ENCODE measurements at places on chromosomes 4 and X.

DNA sequence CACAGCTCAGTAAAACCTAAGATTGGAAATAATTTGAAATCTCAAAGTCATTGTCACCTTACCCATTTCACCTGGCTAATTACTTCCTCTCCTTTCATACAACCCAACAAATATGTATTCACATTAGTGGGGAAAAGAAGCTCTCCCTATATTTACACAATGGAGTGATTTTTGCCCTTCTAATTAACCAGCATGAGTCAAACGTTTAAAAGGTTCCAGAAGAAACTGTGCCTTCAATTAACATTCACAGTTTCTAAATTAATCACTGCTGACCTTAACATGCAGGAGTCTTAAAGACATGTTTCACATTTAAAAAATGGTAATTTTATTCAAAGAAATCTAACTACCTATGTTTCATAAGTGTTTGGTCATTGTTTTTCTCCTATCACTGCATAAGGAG, 254.6 kb downstream of the CBLL2 start:
- DNase-seq = no peak

DNA sequence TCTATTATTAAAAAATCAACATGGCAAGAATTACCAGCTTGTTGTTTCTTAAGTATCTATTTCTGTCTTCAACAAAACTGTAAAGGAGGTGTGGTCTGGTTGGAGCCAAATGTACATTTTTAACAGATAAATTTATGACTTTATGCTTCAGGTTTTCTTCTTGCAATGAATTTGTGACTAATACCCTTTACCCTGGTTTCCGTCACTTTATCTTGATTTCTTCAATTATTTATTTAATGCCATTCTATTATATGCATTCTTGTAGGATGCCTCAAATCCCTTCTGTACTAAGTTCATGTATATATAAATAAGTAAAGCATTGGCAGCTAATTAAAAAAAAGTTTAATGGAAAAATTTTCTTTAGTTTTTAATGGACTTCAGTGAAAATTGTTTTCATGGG, 41.5 kb upstream of the ANXA3 start:
- DNase-seq = no peak

DNA sequence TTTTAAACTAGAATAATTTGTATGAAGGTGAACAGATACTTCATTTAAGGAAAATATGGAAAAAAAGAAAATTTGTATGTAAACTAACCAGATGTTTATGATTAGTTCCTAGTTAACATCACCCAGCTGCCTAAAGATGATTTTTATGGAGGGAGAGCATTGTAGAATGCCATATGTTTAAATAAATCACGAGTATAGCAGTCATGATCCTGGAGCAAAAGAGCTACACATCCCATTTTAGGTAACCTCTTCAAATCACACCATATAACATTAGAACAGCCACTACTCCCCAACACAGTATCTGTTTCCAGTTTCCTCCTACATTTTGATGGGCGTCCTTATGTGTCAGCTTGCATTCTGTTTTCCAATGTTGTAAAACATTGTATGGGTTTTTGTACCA, 571.9 kb upstream of the FAM241A start:
- DNase-seq = no peak

DNA sequence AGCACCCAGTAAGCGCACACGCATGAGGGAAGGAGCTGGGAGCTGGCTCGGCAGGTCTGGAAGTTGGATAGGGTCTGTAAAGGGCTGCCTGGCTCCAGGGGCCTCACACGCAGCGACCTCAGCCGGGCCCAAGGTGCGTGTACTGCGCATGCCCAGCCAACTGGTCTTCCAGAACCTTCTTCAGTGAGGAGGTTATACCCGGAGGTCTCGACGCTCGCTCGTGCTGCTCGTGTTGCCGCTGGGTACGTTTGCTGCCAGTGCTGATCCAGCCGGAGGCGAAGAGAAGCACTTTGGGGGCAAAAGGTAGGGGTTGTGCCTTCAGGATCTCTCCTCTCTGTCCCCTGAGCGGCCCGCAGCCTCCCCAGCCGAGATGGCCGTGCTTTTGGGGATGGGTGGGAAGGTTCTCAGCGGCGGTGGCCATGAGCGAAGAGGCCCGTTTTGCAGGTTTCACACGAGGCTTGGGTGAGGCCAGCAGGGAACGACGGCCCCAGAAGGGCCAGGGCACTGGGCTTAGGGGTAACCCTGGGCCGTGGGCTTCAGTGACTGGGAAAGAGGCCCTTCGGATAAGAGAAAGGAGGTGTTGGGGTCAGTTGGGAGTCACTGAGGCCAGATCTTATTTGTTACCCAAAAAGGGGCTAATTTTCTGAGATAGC, 3.8 kb upstream of the CXCL9 start:
- DNase-seq = no peak

GRCh38 chr4:183343730-183344129, 21.5 kb upstream of the CLDN24 start:
- no peak for DNase-seq

GRCh38 chr4:34170946-34171345, 2073.4 kb downstream of the ARAP2 start:
- DNase-seq = no peak

- peak; percentile 57 for DNase-seq
These were observed at the start of gene STOX2 for GRCh38 chr4:183905081-183905592. TSS of gene STOX2 (plus strand) at chr4:183905307. CDS start at chr4:183906791, 1,484 bp downstream.

- DNase-seq = no peak
These were observed 360.7 kb downstream of the TEX13C start for GRCh38 chrX:125680366-125680765.

- DNase-seq = no peak
These were observed 22.1 kb downstream of the TMEM154 start for GRCh38 chr4:152657657-152658056.

DNA sequence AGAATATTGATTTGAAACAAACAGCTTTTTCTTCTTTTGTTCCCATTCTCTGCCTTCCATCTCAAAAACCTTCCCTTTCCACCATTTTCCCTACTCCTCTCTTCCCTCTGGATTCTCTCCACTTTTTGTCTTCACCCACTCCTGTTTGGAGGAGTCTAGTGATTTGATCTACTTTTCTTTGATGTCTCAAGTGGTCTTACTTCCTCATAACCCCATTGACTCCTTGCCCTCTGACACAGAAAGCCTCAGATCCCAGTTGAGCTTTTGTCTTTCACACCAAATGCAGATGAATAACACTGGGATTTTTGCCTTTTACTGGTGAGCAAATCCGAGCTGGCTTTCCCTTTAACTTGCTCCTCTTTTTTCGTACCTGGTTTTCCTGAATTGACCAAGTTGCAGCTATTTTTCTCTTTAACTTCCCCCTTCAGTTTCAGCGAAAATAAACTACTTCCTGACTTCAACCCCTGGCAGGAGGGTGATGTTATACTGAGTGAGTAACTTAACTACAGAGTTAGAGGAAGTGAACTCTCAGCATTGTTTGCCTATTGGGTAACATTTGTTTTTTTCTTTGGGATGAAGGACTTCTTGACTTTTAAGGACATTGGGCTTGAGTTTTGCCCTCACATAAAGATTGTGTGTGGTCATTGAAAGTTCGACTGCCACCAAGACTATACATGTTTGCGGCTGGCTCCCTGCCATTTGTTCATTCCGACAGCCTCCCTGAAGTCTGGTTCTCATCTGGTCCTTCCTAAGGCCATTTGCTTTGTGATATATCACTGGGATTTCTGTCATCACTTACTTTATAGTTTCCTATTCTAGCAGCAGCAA, 392.8 kb upstream of the NR3C2 start:
- no peak for DNase-seq

GRCh38 chrX:103783971-103784370, 7.3 kb downstream of the PLP1 start:
- DNase-seq = no peak

DNA sequence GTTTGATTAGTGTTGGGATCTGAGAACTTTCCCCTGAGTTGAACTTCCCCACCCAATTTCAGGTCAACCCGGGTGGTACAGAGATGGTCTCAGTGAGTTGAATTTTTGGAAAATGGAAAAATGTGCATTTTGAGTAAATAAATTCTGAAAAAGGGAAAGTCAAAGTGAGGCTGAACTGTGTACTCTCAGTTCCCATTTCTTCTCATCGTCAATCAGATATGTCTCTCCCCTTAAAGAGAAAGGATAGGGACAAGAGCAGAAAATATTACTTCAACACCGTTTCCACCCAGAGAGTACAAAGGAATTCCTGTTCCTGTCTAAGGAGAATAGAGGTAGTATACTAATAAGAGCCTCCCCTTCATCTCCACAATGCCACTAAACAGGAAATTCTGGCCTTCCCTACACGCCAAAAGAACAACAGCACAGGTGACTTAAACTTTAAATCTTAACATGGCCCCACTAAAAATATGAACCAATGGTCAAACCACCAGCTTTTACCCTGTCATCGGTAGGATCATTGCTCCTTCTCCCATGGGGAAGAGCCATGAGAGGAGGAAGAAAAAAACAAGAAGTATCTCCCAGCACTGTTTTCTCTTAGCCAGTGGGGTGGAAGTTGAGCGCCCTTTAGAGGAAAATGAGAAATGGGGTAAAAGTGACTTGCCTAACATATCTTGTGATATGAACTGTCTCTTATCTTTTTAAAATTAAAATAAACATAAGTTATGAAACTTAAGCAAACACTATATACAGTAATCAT, 30.3 kb downstream of the BMP3 start:
- DNase-seq = no peak

- DNase-seq = no peak
These were observed 32.6 kb upstream of the STOX2 start for GRCh38 chr4:183872531-183872930.
